Activated CD8-positive, alpha-beta memory T cell treated with anti-CD3 and anti-CD28 coated beads for 1 hour (primary cell): ENCODE measurements at places on chromosomes 3 and 15.

DNA sequence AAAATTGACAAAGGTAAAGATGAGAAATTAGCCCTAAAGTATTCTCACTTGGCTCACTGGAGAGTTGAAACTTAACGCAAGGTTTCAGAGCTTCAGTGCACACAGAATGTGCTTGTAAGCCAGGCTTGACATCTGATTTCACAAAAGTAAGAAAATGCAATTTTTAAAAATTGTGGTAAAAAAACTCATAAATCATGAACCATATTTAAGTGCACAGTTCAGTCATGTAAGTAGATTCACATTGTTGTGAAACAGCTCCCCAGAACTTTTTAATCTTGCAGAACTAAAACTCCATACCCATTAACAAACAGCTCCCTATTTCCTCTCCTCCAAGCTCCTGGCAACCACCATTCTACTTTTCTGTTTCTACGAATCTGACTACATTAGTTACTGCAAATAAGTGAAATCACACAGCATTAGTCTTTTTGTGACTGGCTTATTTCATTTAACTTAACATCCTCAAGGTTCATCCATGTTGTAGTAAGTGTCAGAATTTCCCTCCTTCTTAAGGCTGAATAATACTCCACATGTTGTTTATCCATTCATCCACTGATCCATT, 14.5 kb downstream of the RTP3 start:
- no peak for DNase-seq

- no peak for DNase-seq
Measured at GRCh38 chr3:187146389-187146788, 7.1 kb upstream of the RPL39L start.

- no peak for DNase-seq
Measured at GRCh38 chr3:99659032-99659431, 20.6 kb downstream of the COL8A1 start.

DNA sequence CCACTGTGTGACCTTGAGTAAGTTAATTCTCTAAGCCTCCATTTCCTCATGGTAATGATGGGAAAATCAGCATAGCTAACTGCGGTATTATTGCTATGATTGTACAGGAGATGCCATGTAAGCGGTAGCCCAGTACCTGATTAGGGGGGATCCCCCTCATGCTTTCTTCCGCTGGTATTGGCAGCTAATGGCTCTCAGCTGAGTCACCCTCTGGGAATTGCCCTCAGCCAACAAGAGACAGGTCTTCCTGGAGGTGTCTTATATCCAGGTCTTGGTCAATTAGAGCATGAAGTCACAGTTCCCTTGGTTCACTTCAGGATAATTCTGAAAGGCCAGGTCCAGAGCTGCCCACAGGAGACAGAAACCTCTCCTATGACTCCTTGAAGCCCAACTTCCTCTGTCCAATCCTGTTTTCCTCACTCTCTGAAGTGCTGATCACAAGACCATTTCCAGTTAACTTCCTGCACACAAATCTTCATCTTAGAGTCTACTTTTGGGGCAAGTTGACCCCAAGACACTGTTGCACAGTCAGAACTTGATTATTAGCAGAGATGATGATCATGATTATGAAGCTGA, 724.7 kb upstream of the ZNF385D start:
- no peak for DNase-seq

GRCh38 chr3:34207806-34208205, 409.4 kb downstream of the PDCD6IP start:
- DNase-seq = no peak

DNA sequence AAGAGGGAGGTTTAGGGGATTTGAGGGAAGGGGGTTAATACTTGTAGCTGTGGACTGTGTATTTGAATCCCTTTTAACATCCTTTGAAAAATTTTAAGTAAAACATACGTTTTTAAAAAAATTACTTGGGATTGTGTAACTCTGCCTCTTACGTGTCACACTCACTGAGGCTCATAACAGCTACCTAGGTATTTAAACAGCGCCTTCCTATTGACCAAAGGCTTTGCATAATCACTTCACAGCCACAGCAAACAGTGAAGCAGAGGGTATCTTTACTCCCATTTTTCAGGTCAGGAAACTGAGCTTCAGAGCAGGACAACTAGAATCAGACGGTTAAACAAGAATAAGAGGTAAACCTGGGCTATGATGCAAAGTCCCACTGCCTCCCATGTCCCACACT, 95.9 kb downstream of the TLE3 start:
- DNase-seq = no peak

- no peak for DNase-seq
Measured at GRCh38 chr3:149657321-149657925, 402 bp downstream of the WWTR1 start.

DNA sequence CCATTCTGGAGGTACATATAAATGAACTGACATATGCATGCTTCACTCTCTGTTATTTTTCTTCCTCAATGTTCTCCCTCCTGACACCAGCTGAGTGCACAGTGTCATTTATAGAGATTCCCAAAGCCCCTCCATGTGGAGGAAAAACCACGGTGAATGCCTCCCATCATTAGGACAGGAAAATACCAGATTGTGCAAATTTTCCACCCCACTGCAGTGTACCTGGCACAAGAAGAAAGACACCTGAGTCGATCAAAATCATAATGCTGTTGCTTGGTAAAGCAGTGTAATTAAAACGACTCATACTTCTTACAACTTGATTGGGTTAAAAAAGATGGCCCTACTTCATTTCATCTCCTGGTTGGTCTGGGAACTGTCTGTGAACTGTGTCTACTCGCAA, 290.6 kb downstream of the IL5RA start:
- DNase-seq = no peak

GRCh38 chr3:32759342-32759741, 58.5 kb upstream of the TRIM71 start:
- DNase-seq = no peak
